ENCODE measurements at places on chromosomes 5 and 9.

GRCh38 chr5:19977099-19977498 is 10.9 kb downstream of the CDH18 start:
- DNase-seq = no peak

GRCh38 chr9:79985264-79985663 is 413.5 kb downstream of the TLE4 start:
- peak; percentile 63 for DNase-seq

DNA sequence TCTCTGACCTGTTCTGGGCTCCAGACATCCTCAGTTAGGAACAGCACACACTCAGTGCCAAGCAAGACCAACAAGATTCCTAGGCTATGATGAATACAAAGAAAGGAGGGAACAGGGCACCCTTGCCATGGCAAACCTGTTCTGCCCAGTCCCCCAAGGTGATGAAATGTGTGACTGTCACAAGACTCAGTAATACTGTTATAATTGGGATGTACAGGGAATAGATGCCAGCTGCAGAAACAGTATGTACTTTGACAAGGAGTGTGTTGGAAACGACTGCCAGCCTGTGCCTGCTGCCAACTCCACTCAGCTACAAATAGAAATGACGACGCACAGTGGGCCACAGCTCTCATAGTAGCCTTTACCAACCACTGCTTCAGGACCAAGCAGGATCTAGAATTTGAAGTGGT is 453.0 kb downstream of the EFNA5 start:
- no peak for DNase-seq

DNA sequence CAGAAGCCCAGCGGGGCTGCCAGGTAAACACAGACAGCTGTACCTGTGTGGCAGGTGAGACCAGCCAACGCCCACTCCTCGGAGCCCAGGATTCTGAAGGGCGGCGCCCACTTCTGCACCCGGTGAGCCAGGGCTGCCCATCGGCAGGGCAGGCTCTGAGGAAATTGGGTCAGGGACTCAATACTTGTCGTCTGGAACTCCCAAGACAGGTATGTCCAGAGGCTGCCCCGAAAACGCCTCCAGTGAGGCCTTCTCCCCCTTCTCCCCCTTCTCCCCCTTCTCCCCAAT is 19.8 kb downstream of the GLT6D1 start:
- no peak for DNase-seq

- DNase-seq = no peak
Observed at GRCh38 chr5:39721394-39721793, 296.6 kb upstream of the DAB2 start.

DNA sequence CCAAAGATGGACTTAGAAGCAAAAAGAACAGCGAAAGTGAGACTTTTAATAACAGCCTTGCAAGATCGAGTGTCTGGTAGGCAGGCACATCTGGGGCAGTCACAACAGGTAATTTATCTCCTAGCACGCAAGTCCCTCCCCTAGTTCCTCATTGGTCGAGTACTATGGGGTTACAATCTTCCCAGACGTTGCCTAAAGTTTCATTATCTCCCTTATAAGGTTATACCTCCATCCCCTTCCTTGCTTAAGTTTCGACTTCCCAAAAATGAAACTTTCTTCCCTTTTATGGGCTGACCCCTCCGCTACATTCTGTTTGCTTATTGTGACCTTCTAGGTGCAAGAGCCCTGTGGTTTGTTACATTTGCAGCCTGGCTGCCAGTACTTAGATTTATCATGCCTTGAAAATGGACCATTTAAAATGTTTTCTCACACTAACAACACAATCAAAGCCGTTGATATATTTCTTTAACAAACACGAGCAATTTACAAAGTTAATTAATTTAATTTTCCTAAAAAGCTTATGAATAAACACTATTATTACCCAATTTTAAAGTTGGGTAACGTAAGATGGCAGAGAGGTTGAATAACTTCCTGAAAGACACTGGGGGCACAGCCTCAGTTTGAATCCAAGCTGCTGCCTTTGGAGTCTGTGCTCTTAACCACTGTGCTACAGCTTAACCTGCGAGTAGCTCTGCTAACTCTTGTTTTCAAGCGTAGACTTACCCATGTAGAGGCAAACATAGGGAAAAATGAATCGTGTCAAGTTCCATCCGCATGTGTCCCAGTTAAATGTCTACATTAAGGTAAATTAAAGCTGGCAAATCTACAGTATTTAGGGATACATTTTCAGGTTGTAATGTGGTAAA is 91.7 kb downstream of the EDIL3 start:
- DNase-seq = no peak

GRCh38 chr9:107274096-107274495 is 9.0 kb upstream of the RAD23B start:
- DNase-seq = no peak

DNA sequence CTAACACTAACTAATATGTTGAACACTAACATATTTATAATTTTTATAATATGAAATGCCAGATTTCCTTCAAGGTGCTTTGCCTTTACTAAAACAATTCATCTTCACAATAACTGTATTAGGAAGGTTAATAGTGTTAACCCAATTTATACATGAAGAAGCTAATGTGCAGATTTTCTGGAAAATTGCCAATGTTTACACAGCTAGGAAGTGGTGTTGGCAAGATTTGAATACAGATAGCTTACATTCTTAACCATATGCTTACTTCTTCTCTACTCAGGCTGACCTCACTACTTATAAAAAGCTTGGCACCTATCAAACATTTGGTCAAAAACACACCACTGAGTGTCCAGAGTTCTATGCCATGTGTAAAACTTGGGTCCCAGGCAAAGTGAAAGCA is 445.4 kb upstream of the ITGA1 start:
- no peak for DNase-seq

GRCh38 chr5:124919747-124920525 is 173.5 kb upstream of the ZNF608 start:
- DNase-seq = no peak

DNA sequence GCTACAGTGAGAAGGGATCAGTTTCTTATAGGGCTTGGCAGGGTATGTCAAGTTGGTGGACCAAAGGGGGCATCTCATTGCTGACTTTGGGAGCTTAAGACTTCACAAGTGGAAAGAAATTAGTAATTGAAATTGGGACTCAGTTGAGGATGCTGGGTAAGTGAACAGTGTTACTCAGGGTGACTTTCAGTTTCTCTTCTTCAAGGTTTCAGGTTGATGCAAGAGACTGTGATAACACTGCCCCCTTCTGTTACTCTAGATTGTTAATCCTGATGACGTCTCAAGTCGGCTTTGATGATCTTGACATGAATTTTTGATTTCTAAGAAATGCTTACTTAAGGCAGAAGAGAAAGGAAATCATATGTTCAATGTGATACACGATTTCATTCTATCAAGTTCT is 21.3 kb downstream of the KCTD16 start:
- no peak for DNase-seq

DNA sequence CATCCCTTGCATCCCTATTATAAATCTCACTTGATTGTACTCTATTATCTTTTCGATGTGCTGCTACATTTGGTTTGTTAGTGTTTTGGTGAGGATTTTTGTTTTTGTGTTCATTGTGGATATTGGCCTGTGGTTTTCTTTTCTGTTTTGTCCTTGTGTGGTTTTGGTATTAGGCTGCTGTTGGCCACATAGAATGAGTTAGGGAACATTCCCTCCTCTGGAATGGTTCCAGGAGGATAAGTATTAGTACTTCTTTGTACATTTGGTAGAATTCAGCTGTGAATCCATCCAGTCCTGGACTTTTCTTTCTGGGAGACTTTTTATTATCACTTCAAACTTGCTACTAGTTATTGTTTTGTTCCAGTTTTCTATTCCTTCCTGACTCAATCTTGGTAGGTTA is 287.2 kb downstream of the CWC27 start:
- DNase-seq = no peak

GRCh38 chr5:87298692-87299362 is 31.1 kb downstream of the RASA1 start:
- DNase-seq = no peak

- no peak for DNase-seq
Observed at GRCh38 chr5:130234816-130235215, 330.6 kb downstream of the CHSY3 start.

- no peak for DNase-seq
Observed at GRCh38 chr5:172903790-172904189, 55.4 kb upstream of the RPL26L1 start.

- no peak for DNase-seq
Observed at GRCh38 chr5:418162-419121, 24.5 kb upstream of the EXOC3 start.

DNA sequence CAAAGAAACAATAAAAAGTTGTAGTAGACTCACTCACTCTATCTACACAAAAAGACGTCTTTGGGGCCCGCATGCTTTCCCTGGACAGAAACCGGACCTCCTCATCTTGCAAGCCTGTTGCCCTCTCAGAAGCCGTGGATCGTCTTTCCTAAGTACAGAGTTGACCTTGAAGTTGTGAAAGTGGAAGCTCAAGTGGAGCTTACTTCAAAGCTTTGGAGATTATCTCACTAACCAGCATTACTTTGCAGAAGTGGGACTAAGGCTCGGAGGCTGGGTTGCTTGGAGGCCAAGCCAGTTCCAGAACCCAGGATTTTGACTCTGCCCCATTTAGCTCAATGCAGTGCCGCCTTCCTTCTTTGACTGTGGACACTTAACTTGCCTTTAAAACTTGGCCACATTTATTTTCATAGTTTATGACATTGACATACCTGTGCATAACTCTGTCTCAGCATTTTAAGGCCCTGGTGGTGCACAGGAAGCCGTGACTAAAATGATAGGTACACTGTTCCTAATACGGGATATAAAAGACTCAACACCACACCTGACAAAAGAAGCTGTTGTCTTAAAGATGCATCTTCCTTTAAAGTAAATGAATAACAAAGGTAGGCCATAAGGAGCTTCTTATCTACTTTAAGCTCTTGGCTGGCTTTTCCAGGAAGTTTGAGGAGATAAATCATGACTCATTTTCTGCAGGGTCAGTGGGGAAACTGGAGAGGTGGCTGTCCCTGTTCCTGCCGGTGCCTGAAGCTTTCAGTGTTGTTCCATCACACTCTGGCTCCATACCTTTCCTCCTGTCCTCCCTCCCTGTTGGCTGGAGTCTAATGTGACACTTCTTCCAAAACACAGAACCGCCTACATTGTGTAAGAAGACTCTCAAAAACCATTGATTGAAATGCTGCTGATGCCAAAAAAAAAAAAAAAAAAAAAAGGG is 10.7 kb downstream of the SLC25A25 start:
- no peak for DNase-seq

GRCh38 chr9:14903040-14903439 is 7.2 kb downstream of the FREM1 start:
- DNase-seq = peak; percentile 44

DNA sequence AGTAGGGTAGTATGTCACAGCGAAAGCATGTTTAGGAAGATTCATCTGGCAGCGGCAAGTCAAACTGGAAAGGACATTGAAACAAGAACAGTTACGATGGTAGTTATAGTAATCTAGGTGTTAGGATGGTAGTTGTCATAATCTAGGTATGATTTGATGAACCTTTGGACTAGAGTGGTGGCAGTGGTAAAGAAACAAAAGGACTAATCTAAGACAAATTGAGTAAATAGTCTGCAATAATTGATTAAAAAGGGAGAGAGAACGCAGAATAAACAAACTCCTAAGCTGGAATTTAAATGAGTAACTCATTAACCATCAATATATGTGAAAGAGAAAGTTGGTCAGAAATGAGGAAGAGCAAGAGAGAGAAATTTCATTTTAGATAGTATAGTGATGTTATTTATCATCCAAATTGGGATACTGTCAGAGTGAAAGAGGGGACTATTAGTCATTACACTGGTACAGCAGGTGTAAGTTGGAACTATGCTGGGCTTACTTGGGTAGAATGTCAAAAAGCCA is 56.8 kb downstream of the MTREX start:
- DNase-seq = no peak

GRCh38 chr5:129155876-129156275 is 61.3 kb downstream of the ISOC1 start:
- DNase-seq = no peak

GRCh38 chr9:94872083-94872833 is 145.8 kb downstream of the AOPEP start:
- DNase-seq = no peak

GRCh38 chr9:35726931-35727330 is 5.1 kb downstream of the TLN1 start:
- no peak for DNase-seq

- no peak for DNase-seq
Observed at GRCh38 chr9:99140685-99141314, 35.9 kb downstream of the TGFBR1 start.

DNA sequence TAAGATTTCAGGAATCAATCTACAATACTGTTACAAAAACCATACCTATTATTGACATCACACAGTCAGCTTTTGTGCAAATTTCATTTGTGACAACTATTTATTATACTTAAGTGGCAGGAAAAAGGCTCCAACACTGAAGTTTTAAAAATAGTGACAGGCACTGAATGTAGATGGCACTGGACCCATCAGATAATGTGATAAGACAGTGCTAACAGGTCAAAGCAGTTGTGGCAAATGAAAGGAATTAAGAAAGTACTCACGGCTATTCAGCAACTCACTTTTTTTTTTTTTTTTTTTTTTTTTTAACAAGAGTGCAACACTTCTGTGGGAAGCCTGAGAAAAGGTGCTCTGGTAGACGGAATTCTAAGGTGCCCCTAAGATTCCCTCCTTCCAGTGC is 115.0 kb upstream of the MEF2C start:
- no peak for DNase-seq

GRCh38 chr9:81631218-81631745 is 58.1 kb downstream of the TLE1 start:
- DNase-seq = no peak

DNA sequence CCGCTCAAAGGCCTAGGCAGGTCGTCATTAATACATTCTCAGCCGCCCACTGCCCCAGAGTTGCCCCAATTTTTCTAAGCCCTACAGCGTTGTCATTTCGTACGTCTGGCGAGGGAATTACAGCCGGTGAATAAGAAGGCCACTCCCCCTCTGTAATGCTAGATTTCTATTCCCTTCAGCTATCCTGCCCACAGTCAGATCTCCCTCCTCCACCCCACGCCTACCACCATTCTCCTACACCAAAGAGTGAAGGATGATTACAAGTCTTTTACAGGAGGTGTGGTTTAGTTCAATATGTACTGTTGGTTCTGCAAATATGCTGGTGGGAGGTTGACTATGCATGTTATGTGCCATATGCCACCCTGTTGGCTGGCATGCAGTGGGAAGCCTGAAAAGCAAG is 83.7 kb upstream of the SMIM15 start:
- DNase-seq = peak; percentile 80

DNA sequence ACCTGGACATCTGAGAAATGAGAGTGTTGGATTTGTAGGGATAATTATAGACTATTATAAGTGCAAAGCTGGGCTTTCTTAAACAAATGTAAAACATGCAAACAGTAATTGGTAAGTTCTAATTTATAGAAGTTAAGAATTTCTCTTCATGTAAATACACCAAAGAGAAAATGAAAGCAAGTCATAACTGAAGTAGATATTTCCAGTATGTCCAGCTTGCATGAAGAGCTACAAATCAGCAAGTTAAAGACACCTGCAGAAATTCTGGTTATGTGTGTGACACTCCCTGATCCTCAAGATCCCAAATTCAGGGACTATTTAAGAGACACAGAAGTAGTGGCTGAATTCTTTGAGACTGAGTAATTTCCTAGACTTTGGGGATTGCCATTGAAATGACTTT is 308.9 kb downstream of the TLE4 start:
- no peak for DNase-seq

All from NCI-H2227 treated with DMSO at 0.1 percent for 48 hours (cell line).